ENCODE measurements at places on chromosomes 12 and 14. TPM values are rescaled to one million over a fixed set of nuclear protein-coding genes. Genes with fewer than 3 reads are reported as not detected.
A peak's percentile ranks its signal among the peaks of the same experiment; 100 is the strongest.

- DNase-seq: peak; percentile 10
Measured at GRCh38 chr14:64465831-64466554, 694 bp downstream of the AKAP5 start.

PLEKHD1 gene
- not detected for total RNA-seq

GPR162 gene
- total RNA-seq: not detected

TULP3 gene
- 20.3 TPM for total RNA-seq

Measured in MG63 (cell line).